DMS53 (cell line): ENCODE measurements at places on chromosomes 3 and 15.

DNA sequence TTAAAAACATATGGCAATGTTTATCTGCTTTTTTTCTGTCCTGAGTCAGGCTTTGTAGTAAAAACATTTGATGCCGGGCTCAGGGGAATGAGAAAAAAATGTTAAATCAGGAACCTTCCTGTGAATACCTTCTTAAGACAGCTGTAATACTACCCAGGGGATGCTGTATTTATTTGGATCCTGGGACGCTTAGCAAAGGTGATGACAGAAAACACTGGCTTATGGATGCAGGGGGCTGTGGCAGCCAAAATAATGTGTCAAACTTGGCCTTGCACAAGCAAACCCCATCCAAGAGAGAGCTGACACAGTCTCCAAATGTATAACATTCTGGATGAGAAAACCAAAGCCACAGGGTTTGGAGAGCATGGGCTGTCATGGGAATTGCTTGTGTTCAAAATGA is 438.2 kb upstream of the PROK2 start:
- DNase-seq, result no peak

- DNase-seq, result no peak
Measured at GRCh38 chr15:96515371-96515770, 184.9 kb downstream of the NR2F2 start.

DNA sequence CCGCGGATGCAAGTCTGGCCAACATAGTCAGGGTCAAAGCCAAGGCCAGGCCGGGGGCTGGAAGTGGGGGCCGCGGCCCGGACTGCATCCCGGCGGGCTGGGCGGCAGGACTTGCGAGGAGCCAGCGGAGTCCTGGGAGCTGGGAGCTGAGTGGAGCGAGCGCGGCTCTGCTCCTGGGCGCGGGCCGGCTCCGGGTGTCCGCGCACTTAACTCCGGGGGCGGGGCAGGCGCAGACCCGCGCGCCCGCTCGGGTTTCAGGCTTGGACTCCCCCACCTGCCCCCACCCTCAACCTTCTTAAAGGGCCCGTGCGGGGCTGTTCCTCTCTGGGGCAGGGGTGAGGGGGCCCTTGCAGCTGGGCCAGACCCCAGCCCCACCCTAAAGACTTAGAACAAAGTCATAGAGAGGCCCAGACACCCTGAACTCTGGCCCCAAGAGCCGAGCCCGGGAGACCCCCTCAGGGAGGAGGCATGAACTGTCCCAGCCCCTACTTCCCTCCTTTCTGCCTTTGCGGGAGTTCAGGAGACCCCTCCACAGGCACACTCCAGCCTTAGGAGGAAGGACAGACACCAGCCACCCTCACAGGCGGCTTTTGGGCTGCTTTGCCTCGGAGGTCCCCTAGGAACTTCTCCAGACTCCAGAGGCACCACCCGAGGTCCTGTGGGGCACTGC is at the start of gene CSPG4:
CSPG4 (minus strand) TSS at position 181 of the 670 bp plus-strand sequence; CDS start at position 88, 93 bp downstream.
- DNase-seq, result peak; percentile 62

DNA sequence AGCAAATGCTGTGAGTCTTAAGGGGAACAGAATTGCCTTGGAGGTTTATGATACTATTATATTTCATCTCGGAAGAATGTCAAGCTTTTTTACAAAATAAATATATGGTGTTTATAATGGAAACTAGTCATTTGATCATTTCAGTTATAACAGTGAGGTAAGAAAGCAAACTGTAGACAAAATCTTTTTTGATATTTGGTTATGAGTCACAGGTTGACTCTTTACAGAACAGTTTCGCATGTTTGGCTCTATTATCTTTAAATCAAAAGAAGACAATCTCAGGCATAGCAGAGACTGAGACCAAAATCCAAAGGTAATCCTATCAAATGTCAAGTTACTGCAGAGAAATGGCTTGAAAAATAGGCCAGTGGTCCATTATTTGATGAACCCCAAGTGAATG is 490.9 kb upstream of the MDFIC2 start:
- no peak for DNase-seq

GRCh38 chr3:96491023-96491422 is 323.4 kb upstream of the EPHA6 start:
- no peak for DNase-seq

- no peak for DNase-seq
Measured at GRCh38 chr15:99681990-99682389, 51.2 kb downstream of the LYSMD4 start.

DNA sequence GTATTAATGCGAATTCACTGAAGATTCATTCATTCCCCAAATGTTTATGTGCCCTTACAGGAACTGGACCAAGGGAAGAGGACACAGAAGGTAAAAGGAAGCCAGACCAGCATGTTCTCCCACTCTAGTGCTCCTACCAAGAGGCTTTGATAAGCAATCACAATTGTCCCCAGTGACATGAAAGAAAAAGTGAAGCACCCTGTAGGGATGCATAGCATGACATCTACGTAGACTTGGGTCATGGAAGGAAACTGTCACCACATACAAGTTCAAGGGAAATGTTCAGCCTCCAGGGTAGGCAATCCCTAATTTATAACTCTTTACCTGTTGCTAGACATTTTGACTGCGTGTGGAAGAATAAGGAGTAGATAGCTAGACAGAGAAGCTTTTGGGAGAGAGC is 348.6 kb upstream of the MCTP2 start:
- no peak for DNase-seq

- DNase-seq, result peak; percentile 0
Measured at GRCh38 chr3:39127269-39127907, 19.9 kb downstream of the TTC21A start.

DNA sequence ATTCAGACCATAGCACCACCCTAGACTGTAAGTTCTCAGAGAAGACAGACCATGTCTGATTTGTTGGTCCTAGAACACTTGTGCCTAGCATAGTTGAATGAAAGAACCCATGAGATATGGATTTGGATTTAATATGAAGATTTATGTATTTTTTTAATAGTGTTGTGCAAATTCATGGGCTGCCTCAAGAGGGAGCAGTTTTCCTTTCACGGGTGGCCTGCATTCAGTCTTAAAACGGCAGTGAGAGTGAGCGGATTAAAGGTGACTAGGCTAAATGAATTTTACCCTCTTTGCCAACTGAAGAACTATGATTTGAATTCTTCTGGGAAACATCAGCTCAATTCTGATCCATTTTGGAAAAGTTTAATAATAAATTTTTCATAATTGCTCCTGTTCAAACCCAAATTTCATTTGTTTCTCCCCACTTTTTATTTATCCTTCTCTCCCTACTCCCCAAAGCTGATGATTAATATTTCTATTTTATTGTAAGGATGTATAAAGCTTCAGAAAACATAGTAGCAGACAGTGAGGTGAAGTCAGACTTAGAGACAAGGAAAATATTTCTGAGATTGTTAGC is 67.3 kb downstream of the MORC1 start:
- DNase-seq, result peak; percentile 69

- peak; percentile 13 for DNase-seq
Measured at GRCh38 chr3:177195242-177195991, 1.9 kb downstream of the TBL1XR1 start.

- DNase-seq, result peak; percentile 69
Measured at GRCh38 chr3:141412936-141413354, 44.6 kb downstream of the ZBTB38 start.

GRCh38 chr15:45186771-45187577 is 792 bp downstream of the SHF start:
- DNase-seq, result no peak

DNA sequence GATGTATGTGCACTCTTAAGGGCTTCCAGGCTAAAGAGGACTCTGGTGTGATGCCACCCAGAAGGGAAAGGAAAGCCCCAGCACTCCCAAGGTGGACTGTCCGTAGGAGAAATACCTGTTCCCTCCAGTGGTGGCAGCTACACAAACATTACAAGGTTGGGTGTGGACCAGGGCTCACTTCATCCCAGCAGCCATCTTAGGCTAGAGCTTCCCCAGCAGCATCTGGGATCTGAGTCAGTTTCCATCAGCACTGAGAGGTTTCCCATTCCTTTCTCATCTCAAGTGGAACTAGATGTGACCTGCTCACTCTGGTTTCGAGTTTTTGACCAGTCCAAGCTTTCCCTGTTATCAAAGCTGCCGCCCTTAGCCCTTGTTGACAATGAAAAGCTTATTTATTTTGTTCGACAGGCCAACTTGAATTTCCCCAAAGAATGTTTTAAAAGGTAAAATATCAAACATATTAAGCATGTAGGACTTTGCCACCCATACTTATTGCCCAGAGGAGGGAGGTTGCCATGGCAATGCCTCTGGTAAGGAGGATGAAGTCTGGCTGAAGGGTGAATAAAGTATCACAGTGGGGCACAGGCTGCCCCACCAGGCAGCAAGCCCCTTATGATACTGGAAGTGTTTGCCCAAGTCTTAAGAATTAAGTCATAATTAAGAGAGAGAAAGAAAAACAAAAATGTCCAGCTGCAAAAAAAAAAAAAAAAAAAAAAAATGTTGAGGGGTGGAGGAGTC is 28.9 kb downstream of the CLDN18 start:
- DNase-seq, result no peak

DNA sequence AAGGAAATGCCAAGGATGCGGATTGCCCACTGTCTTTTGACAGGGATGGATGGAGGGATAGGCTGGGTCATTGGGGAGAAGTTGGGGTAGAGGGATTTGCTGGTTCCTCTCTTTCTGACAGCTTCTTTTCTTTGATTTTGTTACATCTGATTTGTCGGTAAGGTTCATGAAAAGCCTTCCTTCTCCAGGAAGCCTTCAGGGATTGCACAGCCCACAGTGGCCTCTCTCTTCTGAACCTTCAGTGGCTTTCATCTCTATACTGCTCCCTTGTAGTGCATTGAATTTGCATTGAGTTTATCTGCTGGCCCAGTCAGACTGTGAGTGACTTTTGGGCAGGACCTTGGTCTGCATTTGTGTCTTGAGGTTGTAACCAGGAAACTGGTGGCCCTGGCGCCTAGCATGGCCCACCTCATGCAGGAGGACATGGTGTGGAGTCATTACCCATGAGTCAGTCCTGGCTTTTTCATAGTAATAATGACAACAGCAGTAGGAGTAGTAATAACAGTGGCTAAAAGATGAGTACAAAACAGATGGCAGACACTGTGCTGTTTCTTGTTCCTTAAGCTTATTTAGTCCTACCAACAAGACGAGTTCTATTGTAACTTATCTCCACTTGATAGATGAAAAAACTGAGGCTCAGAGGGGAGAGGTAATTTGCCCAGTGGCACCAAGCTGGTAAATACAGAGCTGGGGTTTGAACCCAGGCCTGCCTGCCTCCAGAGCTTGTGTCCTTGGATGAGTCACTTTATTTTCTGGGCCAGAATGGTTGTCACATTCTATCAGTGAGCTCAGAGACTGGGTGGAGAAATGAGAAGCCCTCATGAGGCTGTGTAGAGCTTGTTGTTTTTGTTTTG is 28.4 kb downstream of the SMAD6 start:
- no peak for DNase-seq

DNA sequence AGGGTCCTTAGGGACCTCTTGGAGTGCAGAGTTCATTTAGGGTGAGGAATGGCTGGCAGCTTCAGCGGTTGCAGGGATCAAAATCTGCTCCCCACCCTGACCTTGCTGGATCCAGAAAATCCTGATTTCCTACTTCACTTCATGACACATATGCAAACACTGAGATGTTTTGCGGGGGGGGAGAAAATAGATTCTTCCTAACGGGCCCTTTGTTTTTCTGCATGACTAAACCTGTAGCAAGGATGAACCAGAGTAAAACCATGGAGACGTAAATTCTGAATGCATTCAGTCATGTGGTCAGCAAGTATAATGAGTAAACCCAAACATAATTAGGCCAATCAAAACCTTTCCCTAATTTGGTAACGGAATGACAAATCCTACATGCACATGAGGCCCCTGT is 20.0 kb upstream of the RBP1 start:
- DNase-seq, result peak; percentile 20

- DNase-seq, result peak; percentile 88
Measured at GRCh38 chr15:65824031-65824743, 32.1 kb upstream of the DENND4A start.

GRCh38 chr3:87359826-87360225 is 83.4 kb upstream of the POU1F1 start:
- DNase-seq, result peak; percentile 86

DNA sequence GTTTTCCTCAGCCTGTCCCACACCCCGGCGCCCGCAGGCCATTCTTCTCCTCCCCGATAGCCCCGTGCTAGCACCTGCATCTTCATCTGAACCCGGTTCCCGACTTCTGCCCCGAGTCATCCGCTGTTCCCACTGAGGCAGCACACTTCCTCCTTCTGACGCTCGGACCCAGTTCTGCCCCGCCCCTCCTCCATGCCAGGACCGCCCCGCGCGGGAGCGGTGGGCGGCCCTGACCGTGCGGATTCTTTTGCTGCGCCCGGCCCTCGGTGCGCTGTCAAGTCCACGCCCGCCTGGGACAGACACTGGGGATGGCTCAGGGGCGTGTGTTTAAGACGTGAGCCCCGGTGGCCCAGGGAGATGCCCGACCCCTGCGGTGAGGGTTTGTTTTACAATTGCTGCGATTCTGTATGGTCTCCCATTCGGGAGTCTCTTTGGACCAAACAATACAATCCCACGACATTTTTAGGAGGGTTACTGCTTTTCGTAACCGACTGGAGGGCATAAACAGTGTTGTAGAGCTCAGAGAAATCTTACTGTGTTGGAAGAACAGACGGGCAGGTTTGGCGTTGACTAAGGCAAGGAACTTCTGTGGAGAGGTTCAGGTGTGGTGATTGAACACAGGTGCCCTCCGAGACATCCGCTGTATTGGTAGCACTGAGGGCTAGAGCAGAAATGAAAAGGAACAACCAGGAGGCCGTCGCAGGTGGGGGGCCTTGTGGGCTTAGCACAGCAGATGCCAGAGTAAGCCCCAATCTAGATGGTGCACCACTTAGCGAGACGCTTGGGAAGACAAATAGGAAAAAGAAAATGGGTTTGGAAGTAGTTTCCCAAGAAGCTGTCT is 716 bp downstream of the PTPN23 start:
- peak; percentile 81 for DNase-seq

- no peak for DNase-seq
Measured at GRCh38 chr3:180827171-180827570, 85.3 kb upstream of the FXR1 start.

GRCh38 chr15:78213956-78214355 is 20.4 kb downstream of the ACSBG1 start:
- DNase-seq, result no peak

GRCh38 chr15:39285663-39286062 is 295.2 kb upstream of the THBS1 start:
- DNase-seq, result no peak

DNA sequence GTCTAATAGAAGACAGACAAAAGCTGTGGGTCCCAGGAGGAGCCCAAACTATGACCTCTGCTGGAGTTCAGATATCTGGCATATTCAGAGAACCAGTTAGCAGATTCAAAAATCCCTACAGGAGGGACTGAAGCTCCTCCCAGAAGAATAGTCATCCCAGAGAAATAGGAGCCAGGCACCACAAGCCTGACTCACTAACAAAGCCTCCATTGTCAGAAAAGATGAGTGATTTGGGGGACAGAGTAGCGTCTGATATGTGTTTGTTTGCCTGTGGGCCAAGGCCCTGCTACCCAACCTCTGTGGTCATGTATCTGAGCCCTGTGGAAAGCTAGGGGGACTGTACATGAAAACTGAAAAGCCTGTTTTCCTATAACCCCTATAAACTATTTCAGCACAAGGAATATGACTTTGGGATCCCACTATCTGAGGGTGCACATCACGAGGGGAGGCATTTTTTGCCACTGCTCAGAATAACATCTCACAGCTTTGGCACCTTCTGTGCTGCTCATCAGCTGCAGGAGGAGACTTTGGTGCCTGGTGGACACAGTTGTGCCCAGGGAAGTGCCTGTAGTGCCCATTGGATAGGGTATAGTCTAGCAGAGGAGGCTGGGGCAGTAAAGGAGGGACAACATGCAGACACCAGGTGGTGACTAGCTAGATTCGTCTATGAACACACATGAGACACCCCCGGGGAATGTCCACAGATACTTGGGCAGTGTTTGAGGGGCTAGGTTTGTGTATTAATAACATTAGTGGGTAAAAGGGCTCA is 9.7 kb upstream of the LARP6 start:
- DNase-seq, result no peak
